ENCODE measurements at places on chromosomes 11 and 22. TPM values are rescaled to one million over a fixed set of nuclear protein-coding genes. Genes with fewer than 3 reads are reported as not detected.

HMGXB4 gene
- total RNA-seq = 44.1 TPM

- no peak for DNase-seq
Observed at GRCh38 chr11:35334385-35335090, 84.8 kb downstream of the SLC1A2 start.

EXPH5 gene
- total RNA-seq = 2.0 TPM

GRCh38 chr11:68704887-68705286 is 20.5 kb downstream of the GAL start:
- DNase-seq = no peak

C11orf52 gene
- total RNA-seq = not detected

DNA sequence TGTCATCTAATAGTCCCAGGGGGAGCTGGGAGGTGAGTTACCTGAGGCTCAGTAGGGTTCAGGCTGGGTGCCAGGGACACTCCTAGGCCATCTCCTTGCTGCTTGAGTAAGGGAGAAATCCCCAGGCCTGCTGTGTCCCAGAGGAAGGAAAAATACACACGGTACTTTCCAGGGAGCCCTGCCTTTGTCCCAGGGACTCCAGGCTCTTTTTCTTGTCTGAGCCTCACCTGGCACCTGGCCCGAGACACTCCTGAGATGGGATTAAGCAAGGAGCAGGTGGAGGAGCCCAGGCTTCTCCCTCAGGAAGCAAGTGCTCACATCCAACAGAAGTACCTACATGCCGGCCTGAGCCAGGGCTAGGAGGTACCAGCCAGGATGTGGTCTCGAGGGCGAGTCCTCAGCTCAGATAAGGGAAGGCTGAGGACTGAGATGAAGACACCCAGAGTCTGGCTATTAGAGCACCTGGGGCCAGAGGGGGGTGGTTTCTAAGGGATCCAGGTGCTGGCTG is 899 bp upstream of the KLHDC7B start:
- DNase-seq = peak; percentile 48

DNA sequence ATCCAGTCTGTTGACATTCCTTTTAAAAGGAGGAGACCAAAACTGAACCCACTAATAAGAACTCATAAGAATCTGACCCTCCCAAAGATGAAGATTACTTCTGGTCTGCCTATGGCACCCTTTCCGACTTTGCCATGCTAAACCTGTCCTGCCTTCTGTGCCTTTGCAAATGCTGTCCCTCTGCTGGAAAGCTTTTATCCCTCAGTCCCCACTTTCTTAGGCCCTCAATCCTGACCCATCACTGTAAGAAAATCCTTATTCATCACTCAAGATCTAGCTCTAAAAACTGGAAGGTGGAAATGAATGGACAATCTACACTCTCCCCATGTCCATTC is 10.4 kb downstream of the MPZL3 start:
- DNase-seq = no peak

OR52H1 gene
- total RNA-seq = 0.22 TPM

DNA sequence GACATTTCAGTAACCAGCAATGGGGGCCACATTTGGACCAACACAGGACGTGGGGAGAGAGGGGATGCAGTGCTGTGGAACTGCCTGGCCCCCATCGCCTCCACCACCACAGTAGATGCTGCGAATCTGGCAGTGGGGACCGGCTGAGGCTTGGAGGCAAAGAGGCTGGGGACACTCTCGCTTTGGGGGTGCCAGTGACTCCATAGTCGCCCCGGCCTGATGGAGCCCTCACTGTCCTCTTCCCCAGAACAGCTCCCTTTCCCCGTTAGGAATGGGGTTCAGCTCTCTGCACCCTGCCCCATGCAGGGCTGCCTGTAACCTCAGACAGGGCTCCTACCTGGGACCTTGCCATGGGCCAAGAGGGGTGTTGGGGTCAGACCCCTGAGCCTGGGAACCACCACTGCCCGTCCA is 1.8 kb upstream of the MUC2 start:
- no peak for DNase-seq

EMID1 gene
- total RNA-seq = not detected

DNA sequence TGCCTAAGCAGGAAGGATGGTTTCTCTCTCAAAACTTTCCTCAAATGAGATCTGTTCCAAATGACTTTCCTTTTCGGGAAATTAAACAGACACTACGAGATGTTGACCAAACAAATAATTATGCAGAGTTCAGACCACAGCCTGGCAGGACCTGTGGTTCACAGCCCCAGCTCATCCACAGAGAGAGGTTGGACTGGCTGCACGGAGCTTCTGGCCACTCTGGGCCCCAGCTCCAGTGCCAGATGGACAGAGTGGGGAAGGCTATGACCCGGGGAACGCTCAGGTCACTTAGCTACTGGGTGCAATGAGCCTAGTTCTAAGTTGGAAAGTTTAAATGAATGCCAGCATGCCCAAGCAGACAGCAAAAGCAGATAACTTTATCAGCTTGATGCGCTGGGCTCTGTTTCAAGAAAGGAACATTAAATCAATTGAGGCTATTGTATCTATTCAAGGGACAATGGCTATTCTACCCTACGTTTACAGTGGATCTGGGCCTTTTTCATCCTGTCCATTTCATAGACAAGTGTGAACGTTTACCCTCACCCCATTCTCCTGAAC is 155.7 kb upstream of the NARS2 start:
- DNase-seq = no peak

OR8B12 gene
- not detected for total RNA-seq

DNA sequence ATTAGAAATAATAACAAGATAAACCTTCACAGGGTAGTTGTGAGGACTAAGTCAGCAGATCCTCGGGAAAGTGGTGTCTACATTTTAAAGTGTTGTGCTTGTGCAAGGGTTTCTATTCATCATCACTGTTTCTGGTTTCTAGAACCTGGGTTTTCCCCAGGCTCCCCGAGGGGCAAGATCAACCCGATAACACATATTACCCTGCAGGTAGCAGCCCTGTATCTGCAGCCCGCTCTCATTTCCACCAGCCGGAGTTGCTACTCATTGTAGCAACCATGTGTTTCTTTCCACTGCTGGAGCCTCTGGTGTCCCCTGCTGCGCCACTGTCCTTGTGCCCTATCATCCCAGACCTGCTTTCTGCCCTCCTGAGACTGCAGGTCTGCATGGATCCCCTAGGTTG is 67.0 kb downstream of the MIAT start:
- no peak for DNase-seq

BRSK2 gene
- 0.22 TPM for total RNA-seq

DNA sequence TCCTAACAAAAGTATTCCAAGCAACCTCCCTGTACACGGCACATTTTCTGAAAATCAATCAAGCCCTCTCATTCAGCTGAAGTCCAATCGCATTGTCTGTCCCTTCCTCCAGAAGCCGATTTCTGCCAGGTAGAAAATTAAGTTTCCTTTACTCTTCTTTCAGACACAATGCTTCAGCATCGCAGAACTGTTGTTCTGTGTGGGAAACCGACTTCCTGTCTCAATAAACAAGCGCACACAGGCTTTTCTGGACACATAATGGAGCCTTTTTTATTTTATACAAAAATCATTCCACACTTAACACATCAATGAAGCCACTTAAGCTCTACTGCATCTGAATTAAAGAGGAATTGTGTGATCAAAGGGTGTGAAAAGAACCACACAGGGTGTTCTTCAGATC is 75.6 kb downstream of the BLID start:
- no peak for DNase-seq

DNA sequence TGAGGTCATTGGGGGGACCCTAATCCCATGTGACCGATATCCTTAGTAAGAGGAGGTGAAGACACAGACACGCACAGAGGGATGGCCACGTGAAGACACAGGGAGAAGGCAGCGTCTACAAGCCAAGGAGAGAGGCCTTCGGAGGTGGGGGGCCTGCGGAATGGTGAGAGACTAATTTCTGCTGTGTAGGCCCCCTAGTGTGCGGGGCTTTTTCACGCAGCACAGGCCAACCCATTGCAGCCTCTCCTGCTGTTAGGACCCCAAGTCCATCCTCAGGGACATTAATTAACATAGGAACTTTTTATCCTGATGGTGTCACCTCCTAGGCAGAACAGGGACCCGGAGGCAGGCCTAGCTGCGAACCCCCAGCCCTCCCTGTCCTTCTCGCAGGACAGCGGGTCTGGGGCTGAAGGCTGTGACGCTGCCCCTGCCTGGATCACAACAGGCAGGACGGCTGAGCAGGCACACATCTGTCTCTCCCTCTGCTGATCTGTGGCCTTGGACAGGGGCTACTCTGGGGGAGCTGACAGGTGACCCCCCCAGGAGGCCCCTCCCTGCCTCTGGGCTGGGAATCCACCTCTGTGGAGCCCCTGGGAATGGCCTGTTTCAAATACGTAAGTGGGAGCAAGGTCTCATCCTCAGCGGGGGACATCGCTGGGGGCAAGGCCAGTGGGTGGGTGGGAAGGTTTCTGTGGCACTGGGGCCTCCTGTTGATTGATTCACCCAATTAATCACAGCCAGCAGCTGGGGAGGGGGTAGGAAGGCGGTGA is 7.9 kb downstream of the ASCL2 start:
- no peak for DNase-seq

GAS2L1 gene
- total RNA-seq = 0.77 TPM

APOBEC3H gene
- 0.85 TPM for total RNA-seq

- DNase-seq = no peak
Observed at GRCh38 chr11:48037709-48038468, 57.5 kb downstream of the PTPRJ start.

- DNase-seq = no peak
Observed at GRCh38 chr22:17912945-17913721, 111.2 kb downstream of the MICAL3 start.

DNA sequence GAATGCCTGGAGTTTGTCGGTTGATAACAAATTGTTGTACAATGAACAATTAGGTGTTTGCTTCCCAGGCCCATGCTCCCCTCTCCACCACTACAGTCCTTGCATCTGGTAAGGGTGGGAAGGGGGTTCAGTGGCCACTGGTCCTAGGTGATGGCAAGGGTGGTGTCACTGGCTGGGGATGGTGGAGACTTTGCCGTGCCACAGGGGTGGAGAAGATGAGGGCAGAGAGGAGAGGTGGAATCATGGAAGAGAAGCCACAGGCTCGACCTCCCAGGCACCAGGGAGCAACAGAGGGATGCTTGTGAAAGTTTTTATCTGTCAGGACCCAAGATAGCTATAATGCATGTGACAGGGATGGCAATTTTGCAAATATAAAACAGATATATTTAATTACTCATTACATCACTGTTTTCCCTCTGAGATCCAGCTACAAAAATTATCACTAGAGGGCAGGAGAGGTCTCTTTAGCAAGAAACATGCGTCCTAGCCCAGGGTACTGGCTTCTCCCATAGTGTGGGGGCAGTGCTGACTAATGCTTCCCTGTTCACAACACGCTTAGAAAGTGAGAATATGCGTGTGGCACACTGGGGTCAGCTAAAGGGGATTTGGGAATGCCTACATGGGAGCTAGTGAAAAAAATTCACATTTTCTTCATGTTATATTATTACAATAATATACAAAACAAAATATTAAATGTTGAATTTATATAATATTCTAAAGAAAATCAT is 49.0 kb upstream of the AMPD3 start:
- DNase-seq = peak; percentile 76

- no peak for DNase-seq
Observed at GRCh38 chr22:43880541-43880991, 11.2 kb downstream of the PNPLA5 start.

MAPK8IP2 gene
- 0.52 TPM for total RNA-seq

DNA sequence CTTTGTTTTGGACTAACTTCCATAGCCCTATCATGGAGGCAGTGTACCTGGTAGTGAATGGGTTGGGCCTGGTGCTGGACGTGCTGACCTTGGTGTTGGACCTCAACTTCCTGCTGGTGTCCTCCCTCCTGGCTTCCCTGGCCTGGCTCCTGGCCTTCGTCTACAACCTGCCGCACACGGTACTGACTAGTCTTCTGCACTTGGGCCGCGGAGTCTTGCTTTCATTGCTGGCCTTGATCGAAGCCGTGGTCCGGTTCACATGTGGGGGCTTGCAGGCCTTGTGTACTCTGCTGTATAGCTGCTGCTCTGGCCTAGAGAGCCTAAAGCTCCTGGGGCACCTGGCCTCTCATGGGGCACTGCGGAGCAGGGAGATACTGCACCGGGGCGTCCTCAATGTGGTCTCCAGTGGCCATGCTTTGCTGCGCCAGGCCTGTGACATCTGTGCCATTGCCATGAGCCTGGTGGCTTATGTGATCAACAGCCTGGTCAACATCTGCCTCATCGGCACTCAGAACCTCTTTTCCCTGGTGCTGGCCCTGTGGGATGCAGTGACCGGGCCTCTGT is 846 bp downstream of the RNF26 start:
- no peak for DNase-seq

DNA sequence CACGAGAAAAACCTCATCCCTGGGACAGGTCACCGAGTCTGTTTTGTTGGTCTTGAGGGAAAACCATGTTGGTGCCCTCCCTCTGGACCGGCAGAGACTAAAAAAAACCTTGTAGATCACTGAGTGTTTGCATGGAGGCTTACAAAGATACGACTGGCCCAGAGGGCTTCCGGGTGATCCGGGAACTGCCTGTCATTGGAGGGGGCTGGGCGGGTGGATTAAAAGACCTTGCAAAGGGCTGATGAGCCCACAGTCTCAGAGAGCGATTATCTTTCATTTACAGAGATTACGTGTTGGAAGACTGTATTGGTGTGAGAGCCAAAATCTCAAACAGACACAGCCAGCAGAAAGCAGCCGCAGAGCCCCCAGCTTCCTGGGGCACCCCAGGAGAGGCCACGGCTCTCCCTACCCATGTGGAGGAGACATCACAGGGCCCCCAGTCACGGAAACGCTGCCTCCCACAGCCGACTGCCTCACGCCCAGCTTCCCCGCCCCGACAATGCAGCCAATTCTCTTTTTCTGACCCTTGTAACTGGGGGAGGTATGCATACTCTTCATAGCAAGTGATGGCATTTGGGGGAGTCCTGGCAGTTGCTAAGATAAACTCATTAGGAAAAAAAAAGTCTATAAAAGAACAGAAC is 426.4 kb downstream of the CTTN start:
- no peak for DNase-seq

- DNase-seq = no peak
Observed at GRCh38 chr22:19706661-19707151, 7.6 kb upstream of the SEPTIN5 start.

DNA sequence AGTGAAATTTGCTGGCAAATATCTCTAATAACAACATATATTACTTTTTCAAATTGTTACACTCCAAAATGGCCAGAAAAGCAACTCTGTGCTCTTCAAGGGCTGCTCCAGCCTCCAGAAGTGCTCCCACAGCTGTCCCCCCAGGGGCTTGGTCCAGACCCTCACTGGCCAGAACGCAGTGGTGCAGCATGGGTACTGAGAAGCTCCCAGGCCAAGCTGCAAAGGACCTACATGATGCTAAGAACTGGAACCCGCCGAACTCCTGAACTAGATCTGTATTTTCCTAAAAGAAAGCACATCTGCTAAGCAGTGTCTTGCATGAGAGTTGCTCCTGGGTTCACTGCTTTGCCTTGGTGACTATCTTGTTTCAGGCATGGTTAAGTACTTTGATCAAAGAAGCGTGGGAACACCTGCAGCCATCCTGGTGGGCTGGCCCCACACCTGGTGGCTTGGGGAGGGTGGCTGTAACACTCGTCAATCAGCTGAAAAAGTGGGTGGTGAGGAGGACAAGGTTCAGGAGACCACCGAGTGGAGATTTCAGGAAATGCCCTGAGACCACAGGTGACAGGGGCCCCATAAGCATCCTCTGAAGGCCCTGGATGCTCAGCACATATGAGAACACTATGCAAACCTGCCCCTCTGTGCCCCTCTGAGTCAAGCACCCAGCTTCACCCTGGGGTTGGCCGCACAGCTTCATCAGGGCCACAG is 72.7 kb upstream of the PITPNB start:
- DNase-seq = no peak

OR10D3 gene
- not detected for total RNA-seq
